ENCODE measurements at places on chromosomes 2 and 18.

DNA sequence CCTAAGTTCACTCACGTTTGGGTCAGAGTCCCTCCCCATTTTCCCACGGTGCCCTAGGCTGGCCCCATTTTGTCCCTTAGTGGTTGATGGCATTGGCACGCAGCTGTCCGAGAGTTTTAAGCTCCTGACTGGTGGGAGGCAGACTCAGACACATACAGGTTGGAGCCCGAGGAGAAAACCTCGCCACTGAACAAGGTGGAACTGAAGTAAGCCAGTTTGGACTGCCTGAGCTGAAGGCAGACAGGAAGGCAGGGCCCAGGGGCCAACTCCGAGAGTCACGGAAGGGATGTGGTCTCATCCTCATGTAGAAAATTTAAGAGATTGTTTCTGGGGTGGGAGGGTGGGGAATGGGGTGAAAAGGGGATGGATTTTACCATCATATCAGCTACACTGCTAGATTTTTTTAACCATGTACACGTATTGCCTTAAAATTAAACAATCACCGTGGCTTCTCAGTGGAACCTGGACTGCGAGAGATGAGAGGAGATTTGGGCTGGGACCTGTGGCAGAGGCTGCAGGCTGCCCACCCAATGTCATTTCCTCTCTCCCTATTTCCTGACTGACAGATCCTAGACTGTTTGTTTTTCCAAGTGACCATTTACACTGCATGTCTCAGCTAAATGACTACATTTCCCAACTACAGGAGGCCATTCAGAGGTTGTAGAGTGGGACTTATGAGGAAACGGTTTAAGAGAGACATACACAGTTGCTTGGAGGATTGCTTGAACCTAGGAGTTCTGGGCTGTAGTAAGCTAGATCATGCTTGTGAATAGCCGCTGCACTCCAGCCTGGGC, 19.4 kb upstream of the NMUR1 start:
- no peak for DNase-seq

DNA sequence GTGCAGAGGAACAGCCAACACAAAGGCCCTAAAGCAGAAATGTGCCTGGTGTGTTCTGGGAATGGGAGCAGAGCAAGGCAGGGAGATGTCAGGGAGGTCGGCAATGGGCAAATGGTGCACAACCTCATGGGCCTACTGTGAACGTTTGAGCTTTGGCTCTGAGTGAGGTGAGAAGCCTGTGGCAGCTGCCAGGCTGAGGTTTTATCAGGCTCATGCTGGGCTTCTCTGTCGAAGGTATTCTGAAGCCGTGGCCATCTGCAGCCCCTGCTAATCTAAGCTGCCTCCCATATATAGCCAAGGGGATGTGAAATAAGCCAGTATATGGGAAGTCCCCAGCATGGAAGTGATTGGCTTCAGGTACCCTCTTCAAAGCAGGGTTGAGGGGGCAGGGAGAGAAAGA, 193.3 kb downstream of the SLC4A3 start:
- no peak for DNase-seq

DNA sequence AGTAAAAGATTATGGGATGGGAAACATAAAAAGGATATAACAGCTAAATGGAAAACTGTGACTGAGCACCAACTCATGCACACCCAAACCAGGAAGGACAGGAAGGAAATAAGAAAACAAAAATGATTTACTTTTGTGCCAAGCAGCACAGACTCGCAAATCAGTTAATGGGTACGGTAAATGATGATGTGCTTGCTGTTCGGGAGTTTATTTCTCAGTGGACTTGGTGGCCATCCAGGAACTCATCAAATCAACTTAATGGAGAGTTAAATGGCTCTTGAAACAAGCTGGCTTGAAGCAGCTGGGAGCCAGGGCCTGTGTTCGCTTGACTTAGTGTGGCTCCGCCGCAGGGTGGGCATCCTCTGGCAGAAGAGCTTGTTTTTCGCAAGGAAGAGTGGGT, 36.2 kb downstream of the MTCL1 start:
- no peak for DNase-seq

GRCh38 chr2:86000131-86000937, 105.4 kb downstream of the POLR1A start:
- DNase-seq: peak; percentile 74

- DNase-seq: peak; percentile 64
These were observed 91.8 kb downstream of the NEDD4L start for GRCh38 chr18:58135701-58136331.

DNA sequence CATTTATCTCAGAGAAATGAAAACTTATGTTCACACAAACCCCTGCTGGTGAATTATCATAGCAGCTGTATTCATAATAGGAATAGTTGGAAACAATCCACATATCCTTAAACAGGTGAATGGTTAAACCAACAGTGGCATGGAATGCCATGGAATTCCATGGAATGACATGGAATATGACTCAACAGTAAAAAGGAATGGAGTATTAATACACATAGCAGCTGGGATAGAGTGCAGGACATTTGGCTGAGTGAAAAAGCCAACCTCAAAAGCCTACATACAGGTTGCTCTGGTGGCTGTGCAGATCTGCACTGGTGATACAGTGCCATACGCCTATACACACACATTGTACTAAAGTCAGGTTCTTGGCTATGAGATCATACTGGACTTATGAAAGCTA, 69.5 kb downstream of the FAM168B start:
- no peak for DNase-seq

DNA sequence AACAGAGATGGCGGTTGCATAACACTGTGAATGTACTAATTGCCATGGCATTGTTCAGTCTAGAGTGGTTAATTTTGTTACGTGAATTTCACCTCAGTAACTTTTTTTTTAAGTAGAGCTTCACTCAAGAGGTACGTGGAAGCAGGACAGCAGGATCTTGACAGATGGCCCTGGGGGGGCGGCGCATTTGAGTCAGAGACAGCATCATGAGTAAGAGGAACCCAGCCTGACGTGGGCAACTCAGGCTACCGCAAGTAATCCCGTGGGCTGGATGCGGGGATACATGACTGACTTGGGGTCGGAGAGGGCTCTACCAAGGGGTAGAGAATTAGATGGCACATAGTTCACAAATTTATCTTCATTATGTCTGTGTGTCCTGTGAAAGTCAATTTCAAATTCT, 38.1 kb upstream of the DAPL1 start:
- peak; percentile 64 for DNase-seq

DNA sequence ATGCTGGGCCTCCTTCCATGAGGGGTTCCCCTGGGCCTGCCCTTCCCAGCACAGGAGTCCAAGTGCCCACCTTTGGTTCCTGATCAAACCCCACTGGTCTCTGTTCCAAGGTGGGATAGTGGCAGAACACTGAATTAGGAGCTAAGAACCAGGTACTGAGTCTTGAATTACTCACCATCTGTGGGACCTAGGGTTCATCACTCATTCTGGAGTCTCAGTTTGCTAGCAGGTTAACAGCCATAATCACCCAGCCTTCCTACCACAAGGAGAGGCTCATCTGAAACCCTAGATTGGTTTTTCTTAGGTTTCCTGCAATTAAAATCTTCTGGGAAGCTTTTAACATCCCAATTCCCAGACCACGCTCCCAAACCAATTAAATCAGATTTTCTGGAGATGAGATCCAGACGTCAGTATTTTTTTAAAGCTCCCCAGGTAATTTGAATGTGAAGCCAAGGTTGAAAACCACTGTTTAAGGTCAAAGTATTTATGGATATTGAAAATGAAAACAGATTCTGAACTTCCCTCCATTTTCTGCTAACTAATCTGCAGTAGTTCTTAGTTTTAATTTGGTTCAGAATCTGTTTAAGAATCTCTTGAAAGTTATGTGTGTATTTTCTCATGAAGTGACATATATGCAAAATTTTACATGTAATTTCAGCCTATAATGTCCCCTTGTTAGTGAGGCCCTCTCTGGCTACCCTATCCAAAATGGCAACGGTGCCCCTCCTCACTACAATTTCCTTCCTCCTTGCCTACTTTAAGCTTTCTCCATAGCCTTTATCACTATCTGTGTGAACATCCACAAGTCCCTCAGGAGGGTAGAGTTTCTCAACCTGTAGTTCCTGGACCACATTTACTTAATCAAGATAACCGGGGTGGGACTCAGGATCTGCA, 166.5 kb upstream of the CXCR4 start:
- DNase-seq: no peak

GRCh38 chr2:230890646-230891045, 25.9 kb downstream of the ITM2C start:
- no peak for DNase-seq

GRCh38 chr2:172667581-172668325, 67.9 kb upstream of the RAPGEF4 start:
- DNase-seq: peak; percentile 1

- DNase-seq: no peak
These were observed 3.8 kb upstream of the CCDC68 start for GRCh38 chr18:54962919-54963645.

GRCh38 chr18:79940814-79941472, 10.5 kb downstream of the SLC66A2 start:
- no peak for DNase-seq

GRCh38 chr2:199558156-199558555, 100.4 kb upstream of the SATB2 start:
- DNase-seq: no peak

DNA sequence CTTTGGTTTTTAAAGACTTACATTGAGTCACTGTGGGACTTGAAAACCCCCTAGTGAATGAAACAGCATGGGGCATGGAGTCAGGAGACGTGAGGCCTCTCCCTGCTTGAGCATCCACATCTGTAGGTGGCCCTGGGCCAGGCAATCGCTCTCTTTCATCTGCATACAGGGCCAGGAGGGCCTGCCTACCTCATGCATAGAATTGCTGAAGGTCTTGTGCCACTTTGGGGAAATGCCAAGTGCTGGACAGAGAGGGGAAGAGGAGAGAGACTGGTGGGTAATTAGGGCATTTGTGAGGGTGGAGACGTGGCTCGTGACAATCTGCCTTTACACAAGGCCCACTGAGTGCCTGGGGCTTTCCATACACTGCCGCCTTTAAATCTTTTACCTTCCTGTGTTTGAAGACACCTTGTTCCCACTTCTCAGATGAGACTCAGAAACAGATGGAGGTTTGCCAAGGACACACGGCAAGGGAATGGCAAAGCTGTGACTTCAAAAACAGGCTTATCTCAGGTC, 322.2 kb upstream of the HS6ST1 start:
- DNase-seq: no peak

GRCh38 chr2:8238521-8239230, 443.2 kb upstream of the ID2 start:
- peak; percentile 89 for DNase-seq

DNA sequence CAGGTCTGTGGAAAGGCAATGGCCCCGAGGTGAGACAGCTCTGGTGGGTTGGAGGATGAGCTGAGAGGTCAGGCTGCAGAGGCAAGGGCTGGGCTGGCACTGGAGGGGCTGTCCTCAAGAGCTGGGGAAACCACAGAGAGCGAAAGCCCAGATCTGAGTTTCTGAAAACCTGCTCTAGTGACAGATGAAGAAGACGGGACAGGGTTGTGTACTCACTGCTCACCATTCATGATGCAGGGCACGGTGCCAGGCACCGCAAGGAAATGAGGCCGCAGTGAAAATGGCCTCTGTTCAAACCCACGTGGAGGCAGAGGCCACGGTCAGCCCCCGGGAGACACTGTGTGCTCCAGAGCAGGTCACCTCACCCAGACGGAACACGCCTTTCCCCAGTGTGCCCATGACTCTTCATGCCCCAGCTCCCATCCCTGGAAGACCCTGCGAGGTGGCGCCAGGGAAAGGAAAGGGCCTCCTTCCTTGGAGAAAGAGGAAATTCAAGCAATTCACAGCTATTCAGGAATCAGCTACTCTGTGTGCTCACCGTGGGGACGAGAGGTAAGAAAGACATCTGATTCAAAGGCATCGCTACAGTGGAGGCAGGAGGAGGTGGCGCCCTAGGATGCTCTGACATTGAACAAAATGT, 24.3 kb upstream of the ID2 start:
- DNase-seq: no peak

DNA sequence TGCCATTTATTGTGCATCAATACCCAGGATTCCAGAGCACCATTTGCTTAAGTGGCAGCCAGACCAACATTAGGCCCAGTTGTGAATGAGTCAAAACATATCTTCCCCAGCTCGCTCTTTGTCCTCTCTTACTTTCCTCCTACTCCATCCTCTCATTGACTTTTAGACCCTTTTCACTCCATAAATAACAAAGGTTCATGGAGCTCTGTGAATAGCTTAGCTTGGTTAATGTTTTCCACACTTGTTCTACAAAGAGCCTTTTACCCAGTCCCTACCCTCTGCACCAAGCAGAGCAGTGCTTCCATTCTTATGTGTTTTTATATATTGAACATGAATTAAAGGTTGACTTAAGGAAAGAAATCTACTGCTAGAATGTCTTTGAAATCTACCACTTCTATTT, 625.8 kb upstream of the FANCL start:
- no peak for DNase-seq

GRCh38 chr2:37738266-37738885, 66.9 kb upstream of the CDC42EP3 start:
- DNase-seq: no peak

- no peak for DNase-seq
These were observed 115.6 kb upstream of the NEDD4L start for GRCh38 chr18:57928466-57928865.

DNA sequence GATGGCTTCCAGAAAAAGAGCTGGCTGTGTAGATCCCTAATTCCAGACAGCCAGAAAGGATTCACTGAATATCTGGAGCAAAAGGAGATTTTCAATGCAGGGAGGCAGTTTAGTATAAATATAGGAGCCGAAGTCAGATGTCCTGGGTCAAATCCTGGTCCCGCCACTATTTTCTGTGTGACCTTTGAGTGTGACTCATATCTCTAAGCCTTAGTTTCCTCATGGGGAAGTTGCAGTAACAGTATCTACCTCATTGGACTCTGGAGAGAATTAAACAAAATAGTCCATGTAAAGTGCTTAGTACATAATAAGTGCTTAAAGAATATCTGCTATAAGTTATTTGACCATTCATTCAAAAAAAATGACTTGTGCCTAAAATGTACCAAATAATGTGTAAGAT, 52.1 kb upstream of the ITGA6 start:
- DNase-seq: peak; percentile 81

- DNase-seq: no peak
These were observed 90.1 kb downstream of the LBH start for GRCh38 chr2:30321466-30321865.

DNA sequence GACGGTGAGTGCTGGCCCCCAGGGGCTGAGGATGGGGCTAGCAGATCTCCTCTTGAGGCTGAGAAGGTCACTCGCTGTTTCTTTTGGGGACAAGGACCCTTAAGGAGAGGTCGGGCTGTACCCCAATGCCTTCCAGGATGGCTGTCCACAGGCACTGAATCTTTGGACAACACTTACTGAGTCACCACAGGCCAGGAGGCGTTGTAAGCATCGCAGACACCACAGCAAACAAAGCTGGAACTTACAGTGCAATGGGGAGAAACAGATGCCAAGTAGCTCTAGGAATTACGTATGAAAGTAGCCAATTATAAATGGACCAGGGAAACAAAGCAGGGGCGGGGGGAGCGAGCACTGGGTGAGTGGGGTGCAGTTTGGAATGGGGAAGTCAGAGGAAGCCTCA, 219.8 kb downstream of the GLI2 start:
- no peak for DNase-seq

- DNase-seq: peak; percentile 84
These were observed 201.7 kb downstream of the MREG start for GRCh38 chr2:215811409-215812345.

GRCh38 chr2:118062048-118062447, 26.2 kb upstream of the INSIG2 start:
- no peak for DNase-seq

- DNase-seq: no peak
These were observed 48.9 kb downstream of the POLR1A start for GRCh38 chr2:86056590-86057331.
